ENCODE measurements at places on chromosomes 12 and 14.
A peak's percentile ranks its signal among the peaks of the same experiment; 100 is the strongest.

- peak; percentile 46 for DNase-seq
Measured at GRCh38 chr12:40647651-40648050, 44.6 kb upstream of the CNTN1 start.

- no peak for DNase-seq
Measured at GRCh38 chr14:21163871-21164291, 8.0 kb upstream of the OR5AU1 start.

GRCh38 chr12:98635657-98636323 is 8.8 kb downstream of the IKBIP start:
- DNase-seq, result peak; percentile 54

DNA sequence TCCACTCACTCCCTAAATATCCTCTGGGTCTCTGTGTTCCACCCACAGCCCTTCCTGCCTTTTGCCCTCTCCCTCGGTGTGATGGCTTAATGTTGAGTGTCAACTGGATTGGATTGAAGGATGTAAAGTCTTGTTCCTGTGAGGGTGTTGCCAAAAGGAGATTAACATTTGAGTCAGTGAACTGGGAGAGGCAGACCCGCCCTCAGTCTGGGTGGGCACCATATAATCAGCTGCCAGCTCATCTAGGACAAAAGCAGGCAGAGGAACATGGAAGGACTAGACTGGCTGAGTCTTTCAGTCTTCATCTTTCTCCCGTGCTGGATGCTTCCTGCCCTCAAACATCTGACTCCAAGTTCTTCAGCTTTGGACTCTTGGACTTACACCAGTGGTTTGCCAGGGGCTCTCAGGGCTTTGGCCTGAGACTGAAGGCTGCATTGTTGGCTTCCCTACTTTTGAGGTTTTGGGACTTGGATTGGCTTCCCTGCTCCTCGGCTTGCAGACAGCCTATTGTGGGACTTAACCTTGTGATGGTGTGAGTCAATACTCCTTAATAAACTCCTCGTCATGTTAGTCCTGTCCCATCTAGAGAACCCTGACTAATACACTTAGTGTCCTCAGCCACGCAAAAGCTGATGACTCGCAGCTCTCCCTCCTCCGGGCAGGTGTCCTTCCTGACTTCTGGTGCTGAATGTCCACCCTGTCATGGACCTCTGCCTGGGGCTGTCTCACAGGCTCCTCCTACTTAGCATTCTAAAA is 5.9 kb downstream of the DGLUCY start:
- DNase-seq, result peak; percentile 91

- peak; percentile 94 for DNase-seq
Measured at GRCh38 chr12:16526693-16527092, 79.3 kb downstream of the LMO3 start.

DNA sequence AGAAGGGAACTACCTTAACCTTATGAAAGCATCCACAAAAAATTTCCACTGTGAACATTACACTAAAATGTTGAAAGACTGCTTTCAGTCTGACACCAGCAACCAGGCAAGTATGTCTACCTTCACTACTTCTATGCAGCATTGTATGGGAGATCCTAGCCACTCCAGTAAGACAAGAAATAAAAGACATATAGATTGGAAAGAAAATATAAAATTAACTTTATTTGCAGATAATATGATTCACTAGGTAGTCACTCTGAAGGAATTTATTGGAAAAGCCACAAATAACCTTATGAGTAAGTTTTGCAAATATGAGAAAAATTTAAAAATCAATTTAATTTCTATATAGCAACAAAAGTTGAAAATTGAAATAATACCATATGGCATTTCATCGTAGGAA is 172.0 kb downstream of the RERGL start:
- peak; percentile 12 for DNase-seq

Measured in fibroblast of mammary gland (primary cell).